ENCODE measurements at places on chromosomes 12 and 14.
A peak's percentile ranks its signal among the peaks of the same experiment; 100 is the strongest.

- DNase-seq, result no peak
These were observed 51.6 kb downstream of the PPP4R4 start for GRCh38 chr14:94225460-94226378.

GRCh38 chr14:92323011-92323915 lies at the start of gene SLC24A4:
SLC24A4 (plus strand) TSS chr14:92323165; CDS start chr14:92323831, 666 bp downstream.
- DNase-seq, result peak; percentile 72

- DNase-seq, result peak; percentile 47
These were observed 6.7 kb downstream of the CDKN1B start for GRCh38 chr12:12723681-12724420.

DNA sequence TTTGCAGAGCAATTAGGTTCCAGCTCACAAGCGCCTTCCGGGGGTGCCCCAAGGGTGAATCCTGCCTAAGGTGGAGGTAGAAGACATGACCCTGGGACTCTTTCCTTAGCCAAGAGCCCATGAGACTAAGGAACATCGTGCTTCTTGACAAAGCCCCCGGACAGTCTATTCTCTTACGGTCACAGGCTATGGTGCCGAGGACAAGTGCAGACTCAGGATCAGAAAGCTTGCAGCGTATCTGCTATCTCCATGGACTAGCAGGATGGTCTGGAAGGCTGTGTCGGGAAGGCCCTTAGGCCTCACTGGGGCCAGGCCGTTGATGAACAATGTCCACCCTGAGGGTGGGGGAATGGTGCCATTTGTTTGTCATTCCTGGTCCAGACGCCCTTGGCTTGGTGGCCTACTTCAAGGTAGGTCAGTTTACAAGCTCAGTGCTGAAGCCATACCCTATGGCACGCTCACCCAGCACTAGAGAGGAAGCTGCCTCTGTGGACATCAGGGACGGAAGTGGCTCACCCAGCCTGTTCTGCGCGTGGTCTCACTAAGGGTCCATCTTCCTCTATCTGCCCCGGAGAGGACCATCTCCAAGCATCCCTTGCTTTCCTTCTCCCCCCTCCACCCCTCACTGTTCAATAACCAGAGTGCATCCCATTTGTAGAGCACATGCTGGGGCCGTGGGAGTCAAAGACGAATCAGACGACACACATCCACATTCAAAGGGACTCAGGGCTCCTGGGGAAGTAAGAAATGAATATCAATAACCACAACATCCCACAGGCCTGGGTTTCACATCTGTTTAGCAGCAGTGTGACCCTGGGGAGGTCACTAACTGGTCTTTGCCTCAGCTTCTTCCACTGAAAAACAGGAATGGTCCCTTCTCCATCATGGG lies 45.0 kb upstream of the IQSEC3 start:
- peak; percentile 62 for DNase-seq

GRCh38 chr12:104212516-104212915 lies 3.1 kb upstream of the TXNRD1 start:
- no peak for DNase-seq

Measured in GM13977 (cell line).